ENCODE measurements at places on chromosomes 11 and 22.

DNA sequence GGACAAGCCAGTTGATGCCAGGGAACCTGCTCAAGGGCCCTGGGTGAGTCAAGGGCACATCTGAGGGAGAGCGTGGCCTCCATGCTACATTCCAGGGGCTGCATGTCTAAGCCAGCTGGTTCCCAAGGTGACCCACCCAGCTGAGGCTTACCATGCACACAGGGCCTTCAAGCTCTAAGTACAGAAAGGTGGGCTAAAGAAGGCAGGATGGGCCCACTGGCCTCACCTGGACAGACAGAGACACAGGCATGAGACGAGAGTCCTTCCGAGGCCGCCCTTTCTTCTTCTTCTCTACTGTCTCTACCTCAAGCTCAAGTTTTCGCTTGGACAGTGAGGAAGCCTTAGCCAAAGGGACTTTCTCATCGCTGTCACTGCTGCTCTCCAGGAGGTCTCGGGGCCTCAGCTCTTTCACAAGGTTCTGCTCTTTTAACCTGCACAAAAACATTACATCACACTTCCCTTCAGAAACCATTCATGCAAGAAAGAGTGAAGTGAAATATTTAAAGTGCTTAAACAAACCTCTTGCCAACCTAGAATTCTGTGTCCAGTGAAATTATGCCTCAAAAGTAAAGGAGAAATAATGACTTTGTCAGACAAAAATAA, 69.9 kb downstream of the HIRA start:
- no peak for DNase-seq

DNA sequence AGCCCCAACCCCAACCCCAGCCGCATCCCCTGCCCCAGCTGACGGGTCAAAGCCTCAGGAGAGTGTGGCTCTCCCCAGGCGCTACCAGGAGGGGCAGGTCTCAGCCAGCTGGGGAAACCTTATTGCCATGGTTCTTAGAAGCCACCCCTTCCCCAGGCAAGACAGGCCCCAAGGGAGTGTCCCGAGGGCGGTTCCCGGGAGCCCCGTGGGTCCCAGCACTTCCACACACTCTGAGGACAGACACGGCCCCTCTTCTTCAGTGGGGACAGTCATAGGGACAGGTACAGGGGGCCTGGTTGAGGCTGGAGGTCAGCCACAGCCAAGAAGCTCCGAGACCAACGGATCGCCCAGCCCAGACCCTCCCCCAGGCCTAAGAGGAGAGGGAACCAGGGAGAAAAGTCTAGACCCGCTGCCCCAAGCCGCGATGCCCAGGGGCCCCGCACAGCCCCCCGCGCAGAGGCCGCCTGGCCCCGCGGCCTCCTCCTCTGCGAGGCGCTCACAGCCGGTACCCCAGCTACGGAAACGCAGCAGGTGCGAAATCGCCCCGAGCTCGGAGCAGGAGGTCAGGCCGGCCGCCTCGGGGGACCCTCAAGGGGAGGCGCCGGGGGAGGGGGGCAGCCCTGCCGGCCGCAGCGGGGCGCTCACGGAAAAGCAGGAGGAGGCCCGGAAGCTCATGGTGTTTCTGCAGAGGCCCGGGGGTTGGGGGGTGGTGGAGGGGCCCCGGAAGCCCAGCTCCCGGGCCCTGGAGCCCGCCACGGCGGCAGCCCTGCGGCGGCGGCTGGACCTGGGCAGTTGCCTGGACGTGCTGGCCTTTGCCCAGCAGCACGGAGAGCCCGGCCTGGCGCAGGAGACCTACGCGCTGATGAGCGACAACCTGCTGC, 2.6 kb downstream of the KLHDC7B start:
- no peak for DNase-seq

GRCh38 chr11:69911310-69912160, 92.3 kb upstream of the FGF3 start:
- no peak for DNase-seq

GRCh38 chr11:121268581-121268980, 24.0 kb upstream of the SC5D start:
- DNase-seq, result no peak

GRCh38 chr22:45709060-45709739, 37.6 kb downstream of the ATXN10 start:
- DNase-seq, result no peak

DNA sequence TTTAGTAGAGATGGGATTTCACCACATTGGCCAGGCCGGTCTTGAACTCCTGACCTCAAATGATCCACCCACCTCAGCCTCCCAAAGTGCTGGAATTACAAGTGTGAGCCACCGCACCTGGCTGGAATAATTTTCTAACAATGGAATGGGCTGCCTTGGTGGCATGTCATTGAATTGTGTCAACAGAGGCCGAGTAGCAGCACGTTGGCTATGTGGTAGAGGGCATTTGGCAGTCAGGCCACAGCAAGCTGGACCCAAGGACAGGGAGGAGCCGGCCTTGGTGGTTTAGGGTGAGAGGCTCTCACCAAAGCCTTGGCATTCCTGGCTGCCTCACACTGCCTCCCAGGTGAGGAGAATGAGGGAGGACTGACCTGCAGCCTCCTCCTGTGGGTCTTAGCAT, 4.1 kb upstream of the NIPSNAP1 start:
- DNase-seq, result no peak

- no peak for DNase-seq
Measured at GRCh38 chr22:20469110-20469868, 26.3 kb downstream of the KLHL22 start.

GRCh38 chr11:64306876-64307622, 1.7 kb downstream of the ESRRA start:
- no peak for DNase-seq

DNA sequence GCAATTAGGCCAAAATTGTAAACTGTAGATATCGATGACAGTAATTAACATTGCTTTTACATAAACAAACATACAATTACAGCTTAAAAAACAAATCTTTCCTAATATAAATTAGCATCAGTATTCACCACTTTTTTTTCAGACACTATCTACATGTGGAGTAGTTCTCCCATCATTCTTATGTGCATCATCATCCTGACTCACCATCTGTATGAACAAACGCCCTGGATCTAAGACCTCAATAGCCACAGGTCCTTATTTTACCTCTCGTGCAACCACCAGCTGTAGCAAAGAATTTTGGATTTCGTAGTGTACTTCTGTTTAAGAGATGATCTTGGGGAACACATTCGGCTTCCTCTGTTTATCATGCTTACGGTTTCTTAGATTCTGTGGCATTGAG, 551.9 kb upstream of the KIRREL3 start:
- DNase-seq, result no peak

DNA sequence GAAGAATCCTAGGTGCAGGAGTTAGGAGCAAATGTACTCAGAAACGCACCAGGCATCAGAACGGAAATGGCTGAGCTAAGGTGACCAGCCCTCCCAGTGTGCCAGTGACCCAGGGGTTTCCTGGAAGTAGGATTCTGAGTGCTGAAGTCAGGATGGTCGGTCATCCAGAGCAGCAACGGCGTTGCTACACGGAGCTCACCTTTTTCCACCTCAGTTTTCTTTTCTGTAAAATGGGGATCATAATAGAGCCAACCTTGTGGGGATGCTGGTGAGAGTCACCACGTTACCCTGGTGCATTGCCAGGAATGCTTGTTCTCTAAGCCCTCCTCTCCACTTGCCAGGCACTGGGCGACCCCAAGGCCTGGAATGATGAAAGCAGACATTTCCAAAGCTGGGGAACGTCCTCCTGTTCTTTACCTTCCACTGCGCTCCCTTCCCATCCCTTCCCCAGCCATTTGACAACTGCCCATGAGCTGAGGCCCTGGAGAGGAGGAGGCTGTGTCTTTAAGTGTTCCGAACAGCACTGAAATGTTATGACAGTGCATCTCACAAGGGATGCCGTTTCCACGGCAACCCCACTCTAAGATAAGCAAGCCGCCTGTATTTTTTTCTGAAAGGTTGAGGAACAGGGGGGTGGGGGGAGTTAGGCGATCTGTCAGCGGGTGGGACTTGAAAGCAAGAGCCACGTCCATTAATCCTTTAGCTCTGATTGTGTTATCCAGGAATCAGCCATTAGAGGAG, 66.8 kb downstream of the TSPAN18 start:
- no peak for DNase-seq

DNA sequence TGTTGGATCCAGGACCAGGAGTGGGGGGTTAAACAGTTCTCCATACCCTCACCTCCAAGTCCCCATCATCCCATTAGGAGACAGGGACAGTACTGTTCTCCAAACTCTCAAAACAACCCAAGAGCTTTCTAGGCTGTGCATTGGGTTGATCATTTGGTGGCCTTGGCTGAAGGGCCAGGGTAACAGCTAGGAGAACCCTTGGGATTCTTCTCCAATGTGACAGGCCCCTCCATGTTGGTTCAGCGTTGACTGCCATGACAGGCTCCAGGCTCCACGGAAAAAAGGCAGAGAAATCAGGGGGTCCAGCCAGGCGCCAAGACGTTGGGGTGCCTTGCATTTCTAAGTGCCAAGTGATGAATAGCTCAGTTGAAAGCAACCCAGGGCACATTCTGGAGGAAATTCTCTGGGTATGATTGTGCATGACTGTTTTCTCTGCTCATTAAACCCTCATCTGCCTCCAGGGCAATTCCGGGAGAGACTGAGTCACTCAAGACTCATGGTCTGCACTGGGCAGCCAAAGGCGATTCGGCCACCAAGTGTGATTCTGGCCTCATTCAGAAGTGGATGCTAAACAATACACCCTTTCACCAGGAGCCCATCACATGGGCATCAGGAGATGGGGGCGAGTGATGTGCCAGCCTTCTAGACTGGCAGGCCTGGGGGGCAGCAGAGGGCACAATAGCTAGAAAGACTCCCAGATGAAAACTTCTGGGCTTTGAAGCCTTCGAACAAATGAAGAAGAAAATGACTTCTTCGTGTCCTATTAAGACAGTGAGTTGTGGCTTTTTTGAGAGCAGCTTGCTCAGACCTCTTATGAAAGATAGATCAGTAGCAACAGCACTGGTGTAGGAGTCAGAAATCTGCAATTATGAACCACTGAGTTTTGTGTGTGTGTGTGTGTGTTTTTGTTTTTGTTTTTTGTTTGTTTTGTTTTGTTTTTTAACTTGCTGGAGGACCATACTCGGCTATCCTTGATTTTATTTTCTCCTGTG, 27.7 kb downstream of the CD44 start:
- DNase-seq, result no peak

- no peak for DNase-seq
Measured at GRCh38 chr11:73233692-73234470, 15.8 kb downstream of the P2RY2 start.

DNA sequence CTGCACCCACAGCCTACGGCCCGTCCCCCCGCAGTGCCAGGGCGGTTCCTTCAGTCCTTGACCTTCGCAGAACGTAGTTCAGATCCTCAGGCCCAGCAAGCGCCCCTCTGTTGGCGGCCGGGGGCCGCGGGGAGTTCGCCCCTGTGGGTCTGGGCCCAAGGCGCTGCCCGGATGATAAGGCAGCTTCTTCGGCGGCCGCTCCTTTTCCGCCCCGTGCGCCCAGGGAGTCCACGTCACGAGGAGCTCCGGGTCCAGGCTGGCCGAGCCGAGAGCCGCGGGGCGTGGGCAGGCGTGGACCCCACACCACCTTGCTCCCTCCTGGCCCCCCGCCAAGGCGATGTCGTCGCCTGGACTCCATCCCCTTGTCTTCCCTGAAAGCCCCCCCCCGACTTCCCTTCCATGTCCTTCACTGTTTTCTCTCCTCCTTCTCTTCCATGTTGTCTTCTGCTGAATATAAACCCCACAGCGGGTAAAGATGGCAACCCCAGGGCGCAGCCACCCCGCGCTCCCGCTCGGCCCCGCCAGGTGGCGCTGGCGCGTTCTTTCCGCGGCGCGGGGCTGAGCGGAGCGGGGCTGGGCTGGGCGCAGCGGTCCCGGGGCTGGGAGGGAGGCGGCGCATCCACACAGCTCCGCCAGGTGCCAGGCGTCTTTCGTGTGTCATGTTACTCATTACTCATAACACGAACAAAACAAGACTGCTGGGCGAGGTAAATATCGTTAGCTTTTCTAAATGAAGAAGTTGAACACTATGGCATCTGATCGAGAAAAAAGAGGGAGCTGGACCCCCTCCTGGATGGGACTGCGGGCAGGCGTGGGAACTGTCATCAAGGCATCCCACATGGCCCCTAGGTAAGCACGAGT, 321.0 kb downstream of the NTM start:
- peak; percentile 47 for DNase-seq

DNA sequence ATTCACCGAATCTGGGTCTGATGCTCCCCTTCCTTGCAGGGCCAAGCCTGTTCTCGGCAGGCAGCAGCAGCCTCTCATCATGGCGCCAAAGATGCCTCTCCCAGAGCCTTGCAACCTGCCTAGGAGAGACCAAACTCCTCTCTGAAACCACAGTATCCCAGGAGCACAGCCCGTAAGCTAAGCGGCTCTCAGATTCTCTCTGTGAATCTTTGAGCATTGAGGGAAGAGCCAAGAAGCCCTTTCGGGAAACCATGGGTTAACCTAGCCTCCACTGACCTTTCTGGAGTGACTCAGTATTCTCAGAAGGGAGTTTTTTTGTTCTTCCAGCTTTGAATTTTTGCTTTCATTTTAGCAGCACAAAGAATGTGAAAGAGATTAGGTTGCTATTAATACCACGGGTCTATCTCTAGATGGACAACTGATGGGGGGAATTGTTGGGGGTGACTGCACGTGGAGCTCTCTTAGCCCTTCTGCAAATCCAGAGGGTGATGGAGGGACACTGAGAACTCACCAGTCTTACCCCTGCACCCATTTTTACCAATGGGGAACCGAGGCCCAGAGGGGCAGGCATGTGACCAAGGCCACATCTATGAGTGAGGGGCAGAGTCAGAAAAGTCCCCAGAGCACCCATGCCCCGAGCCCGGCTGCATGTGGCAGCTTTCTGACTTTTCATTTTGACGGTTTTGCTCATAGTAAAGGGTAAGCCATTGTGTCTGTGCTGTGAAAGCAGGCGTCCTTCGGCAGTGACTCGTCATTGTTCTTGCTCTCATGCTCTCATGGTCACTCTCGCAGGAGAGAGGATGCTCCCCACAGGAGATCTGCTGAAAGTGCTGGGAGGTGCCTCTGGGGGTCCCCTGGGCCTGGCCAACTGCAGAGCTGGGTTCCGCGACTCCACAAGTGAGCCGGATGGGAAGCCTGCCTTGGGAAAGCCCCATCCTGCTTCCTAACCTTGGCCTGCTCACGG, 36.0 kb downstream of the IRAG1 start:
- DNase-seq, result no peak
